Activated CD4-positive, alpha-beta T cell treated with anti-CD3 and anti-CD28 coated beads for 24 hours (primary cell): ENCODE measurements at places on chromosomes 6 and 20.

DNA sequence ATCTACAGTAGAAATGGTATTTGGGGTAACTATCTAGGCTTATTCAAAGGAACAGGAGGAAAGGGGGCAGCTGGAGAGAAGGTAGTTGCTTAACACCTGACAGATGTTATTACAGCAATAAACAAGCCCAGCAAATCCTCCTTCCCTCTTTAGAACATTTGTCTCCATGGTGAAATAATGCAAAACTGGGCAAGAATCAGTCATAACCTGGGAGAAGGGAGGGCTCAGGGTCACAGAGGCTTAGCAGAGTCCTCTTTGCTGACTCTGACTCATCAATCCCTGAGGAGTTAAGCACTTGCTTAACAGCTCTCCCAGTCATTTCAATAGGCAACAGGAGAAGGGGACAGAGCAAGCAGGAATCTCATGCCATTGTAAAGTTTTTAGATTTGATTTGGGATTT lies 230.3 kb downstream of the IBTK start:
- DNase-seq, result no peak

GRCh38 chr6:159833556-159833955 lies 33.5 kb downstream of the PNLDC1 start:
- DNase-seq, result no peak

- no peak for DNase-seq
Measured at GRCh38 chr6:154824076-154824475, 90.9 kb downstream of the SCAF8 start.

DNA sequence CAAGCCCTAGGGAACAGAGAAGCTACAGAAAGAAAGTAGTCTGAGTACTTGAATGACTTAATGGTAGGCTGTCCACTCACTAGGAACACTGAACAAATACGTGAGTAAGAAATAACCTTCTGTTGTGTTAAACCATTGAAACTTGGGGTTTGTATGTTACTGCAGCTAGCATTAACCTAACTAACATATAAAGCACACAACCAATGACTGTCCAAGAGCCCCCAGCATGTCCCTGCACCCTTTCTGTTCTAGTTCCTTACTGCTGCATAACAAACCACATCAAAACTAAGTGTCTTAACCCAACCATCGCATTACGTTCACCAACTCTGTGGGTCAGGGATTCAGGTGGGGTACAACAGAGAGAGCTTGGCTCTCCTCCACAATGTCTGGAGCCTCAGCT lies 10.5 kb upstream of the RNF8 start:
- no peak for DNase-seq

DNA sequence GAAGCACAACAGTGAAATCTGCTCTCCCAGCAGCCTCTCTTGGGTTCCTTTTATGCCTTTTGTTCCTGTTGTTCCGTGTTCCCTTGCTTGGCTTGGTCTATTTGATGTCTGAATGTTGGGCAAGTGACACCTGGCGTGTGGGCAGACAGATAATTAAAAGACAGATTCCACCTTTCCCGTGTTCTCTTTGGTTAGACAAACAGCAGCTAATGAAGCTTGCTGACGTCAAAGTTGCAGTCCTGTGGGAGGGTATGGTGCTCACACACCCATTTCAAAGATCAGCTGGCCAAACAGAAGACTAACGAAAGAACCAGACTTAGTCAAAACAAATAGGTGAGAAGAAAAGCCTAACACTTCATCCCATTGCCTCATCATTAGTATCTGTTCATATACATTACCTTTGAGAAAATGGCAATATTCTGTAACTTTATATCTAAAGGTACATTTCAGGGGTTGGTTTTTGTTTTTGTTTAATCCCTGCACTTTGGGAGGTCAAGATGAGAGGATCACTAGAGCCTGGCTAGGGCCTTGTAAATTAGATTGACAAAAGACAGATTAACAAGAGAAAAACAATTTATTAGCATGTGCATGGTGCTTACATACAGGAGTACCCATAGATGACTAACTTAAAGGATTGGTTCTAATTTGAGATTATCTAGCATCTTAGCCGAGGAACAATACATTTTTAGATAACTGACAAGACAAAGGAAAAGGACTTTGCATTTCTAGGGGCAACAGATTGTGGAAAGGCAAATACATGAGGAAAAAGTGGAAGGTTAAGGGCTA lies 48.9 kb upstream of the TNFRSF21 start:
- DNase-seq, result no peak

GRCh38 chr20:56072165-56072564 lies 66.8 kb upstream of the CBLN4 start:
- DNase-seq, result no peak

DNA sequence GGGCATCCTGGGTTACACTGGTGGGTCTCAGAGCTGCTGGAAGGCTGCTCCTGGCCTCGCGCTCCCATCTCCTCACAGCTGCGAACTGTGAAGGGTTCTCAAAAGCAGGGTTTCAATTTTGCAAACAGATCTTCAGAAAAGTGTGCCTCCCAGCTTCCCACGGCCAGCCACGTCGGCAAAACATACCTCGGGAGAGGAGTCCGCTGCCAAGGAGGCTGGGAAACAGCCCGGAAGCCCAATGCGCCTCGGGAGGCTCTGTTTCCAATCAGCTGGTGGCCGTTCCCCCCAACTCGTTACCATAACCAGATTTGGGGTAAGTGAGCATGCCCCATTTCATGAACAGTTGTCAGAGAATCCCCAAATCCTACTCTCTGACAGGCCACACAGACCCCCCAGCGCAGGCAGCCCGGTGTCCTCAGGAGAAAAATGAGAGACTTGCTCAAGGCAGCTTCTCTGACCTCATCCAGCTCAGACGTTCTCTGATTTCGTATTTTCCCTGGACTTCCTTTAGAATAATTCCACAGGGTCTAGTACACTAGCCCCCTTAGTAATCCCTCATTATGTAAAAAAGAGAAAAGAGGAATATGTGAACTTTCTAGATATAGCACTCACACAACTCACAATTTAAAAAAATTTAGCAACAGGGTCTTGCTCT lies 98.4 kb downstream of the SNX5 start:
- no peak for DNase-seq

GRCh38 chr6:145018027-145018426 lies 717.3 kb downstream of the EPM2A start:
- no peak for DNase-seq

GRCh38 chr20:43963872-43964791 lies 49.5 kb downstream of the TOX2 start:
- DNase-seq, result no peak

- no peak for DNase-seq
Measured at GRCh38 chr6:167658106-167658505, 168.6 kb upstream of the AFDN start.

GRCh38 chr6:153602401-153602800 lies 436.6 kb upstream of the OPRM1 start:
- no peak for DNase-seq

DNA sequence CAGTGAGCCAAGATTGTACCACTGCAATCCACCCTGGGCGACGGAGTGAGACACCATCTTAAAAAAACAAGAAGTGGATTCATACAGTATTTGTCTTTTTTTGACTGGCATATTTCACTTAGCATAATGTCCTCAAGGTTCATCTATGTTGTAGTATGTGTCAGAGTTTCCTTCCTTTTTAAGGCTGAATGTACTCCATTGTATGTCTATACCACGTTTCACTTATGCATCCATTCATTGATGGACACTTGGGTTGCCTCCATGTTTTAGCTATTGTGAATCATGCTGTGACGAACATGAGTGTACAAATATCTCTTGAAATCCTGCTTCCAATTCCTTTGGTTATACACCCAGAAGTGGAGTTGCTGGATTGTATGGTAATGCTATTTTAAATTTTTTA lies 28.9 kb upstream of the FAM83D start:
- no peak for DNase-seq

DNA sequence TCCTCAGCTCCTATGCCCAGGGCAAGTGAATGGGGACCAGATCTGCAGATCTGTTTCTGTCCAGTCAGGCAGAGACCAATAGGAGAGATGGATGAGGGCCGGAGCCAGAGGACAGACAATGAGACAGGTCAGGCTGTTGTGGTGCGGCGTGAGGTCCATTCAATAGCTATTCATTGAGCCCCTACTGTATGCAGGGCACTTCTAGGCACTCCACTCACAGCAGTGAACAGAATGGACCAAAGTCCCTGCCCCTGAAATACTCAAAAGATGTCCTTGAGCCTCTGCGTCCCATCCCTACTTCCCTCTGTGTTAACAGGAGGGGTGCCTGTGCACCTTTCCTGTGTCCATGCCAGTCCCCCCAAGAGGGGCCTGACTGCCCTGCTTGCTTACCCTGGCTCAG lies 8.5 kb upstream of the TULP1 start:
- no peak for DNase-seq
